ENCODE measurements at places on chromosomes 12 and 14.

DNA sequence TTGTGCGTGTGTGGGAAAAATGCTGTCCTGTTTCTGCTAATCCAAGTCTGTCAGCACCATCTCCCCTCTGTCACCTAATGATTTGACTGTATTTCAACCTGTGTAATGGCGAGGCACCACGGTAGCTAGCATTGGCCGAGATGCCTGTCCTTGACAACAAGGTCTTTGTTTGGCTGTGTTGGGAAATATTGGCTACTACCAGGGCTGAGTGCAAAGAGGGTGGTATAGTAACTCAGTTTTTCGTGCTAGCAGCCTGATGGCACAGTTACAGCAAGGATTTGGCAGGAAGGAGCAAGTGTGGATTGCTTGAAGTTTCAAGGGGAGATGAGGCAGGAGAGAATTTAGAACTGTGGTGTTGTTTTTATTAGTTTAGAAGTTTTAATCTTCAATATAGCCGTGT lies 440.3 kb upstream of the RGS6 start:
- peak; percentile 41 for DNase-seq

GRCh38 chr12:119229205-119229604 lies 50.5 kb downstream of the HSPB8 start:
- no peak for DNase-seq

DNA sequence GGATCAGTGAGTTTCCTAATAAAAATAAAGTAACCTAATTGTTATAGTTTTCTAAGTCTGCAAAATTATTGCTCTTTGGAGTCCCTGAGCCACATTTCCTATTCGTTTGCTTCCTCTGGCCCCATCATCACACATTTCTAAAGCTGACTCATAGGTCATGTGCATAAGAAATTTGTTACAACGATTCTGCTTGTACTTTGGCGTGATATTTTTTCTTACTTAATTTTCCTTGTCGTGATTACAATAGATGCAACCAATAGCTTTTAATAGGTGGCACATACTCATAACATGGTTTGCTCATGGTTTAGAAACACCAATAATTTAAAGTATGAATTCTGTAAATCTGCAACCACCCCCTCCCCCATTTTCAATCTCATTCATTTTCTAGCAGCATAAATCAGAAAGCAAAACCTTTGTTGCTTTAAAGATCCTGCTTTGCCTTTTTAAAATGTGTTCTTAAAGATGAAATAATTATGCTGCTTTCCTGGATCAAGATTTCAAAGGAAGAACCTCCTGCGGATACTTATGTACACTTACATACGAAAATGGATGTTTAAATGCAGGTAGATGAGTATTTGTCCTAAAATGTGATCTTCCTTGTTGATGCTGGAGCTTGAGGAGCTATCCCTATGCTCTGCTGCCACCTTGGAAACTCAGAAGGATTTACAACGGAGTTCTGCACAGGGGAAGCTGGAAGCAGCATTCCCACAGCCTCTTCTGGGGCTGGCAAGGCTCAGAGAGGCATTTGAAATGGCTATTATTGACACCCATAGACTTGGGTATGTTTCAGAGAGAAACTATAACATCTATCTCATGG lies 1.7 kb upstream of the FLRT2 start:
- DNase-seq = peak; percentile 92

GRCh38 chr14:100369019-100369418 lies 45.9 kb downstream of the SLC25A47 start:
- no peak for DNase-seq

DNA sequence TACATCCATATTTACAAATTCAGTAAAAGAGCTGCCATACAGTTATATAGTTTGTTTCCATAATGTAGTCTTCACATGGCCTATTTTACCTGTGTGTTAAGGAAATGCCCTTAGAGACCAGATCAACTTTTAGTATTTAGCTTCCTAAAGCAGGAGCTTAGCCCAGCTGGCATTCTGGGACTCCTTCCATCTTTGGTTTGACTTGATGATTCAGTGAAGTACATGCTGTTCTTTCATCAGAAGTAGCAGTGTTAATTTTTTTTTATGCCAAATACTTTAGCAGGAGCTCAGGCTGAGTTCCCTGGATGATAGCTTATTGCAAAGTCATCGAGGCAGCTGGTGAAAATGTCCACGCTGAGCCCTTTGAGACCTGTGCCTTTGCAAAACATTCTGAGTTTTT lies 101.0 kb downstream of the FOXG1 start:
- DNase-seq = peak; percentile 37

DNA sequence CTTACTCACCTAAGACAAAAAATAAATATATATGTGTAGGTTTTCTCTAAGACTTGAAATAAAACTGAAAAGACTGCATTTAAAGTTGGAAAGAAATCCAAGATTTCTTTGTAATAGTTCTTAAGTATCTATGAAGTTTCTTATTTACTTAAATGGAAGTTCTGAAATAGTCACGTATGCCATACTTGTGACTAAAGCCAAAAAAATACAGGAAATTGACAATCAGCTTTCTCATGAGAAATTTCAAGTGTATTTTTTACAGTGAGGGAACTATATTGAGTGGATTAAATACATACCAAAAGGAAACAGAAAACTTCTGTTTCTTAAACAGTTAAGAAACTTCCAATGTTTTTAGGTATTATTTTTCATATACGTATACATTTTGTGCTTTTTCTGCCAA lies 188.1 kb downstream of the DPY19L2 start:
- no peak for DNase-seq

DNA sequence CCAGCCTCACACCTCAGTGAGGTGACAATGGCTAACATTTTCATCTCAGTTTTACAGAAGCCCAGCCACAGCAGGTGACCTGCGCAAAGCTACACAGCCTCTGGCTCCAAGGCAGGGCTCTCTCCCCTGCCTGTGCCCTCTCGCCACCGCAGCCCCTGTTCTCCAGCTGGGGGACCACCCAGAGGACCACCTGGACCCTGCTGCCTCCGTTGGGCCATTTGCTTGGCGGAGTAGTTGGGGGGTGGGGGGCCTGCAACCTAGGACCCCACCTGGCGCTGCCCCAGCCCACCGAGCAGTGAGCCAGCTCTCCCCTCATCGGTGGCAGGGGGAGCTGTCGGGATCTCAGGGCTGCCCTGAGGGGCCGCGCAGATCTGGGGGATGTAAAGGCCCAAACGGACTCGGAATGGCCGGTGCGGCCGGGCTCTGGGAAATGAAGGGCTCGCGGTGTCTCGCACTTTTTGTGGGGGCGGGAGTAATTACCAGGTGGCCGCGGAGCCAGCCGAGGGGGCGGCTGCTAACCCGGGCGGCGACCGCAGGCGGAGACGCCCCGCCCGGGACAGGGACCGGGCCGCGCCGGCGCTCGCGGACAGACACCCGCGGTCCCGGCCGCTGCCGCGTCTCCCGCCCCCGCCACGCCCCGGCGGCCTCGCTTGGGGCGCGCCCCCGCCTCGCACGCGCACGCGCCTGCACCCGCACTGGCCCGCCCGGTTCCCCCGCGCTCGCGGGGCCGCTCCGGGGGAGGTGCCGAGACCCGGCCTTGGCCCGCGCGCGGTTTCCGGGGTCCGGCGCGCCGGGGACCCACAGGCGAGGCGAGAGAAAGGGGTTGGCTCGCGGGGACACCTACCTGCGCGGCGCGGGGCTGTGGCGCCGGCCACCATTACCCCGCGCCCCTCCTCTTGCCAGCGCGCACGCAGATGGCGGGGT lies 8.6 kb upstream of the GPR68 start:
- DNase-seq = no peak

DNA sequence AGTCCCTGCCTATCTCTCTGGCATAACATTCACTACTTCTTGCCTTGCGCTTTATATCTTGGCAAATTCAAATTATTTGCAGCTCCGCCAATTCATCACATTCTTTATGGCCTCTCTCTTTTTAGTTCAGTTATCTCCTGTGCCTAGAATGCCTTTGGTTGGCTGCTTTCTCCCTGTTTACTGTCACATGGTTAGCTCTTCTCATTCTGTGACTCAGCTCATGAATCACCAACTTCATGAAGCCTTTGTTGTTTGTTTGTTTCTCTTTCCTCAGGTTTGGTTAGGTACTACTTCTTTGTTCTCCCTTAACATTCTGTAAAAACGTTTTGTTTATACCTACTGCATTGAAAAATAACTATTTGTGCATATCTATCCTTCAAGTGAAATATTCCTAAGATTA lies 376.5 kb upstream of the GARIN6 start:
- no peak for DNase-seq

DNA sequence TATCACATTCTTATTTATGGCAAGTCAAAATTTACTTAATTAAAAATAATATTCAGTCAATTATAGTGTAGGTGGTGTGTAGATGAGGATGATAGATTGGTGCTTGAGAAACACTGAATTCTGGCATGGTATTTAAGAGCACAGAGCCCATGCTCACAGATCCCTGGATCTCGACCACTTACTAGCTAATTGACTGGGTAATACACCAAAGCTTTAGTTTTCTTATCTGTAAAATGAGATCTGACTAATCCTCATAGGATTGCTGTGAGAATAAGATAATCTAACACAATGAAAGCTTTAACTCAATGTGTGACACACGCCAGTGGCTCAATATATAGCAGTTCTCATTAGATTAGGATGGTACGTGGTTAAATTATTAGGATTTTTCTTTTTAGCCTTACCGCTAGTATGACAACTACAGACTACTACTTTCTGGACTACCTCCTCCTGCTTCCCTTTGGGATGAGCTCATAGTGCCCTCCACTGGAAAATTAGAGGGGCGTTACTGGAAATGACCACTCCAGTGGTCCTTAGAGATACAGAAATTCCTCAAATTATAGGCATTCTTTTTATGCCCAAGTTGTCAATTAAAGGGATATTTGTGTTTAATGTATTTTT lies 482.8 kb upstream of the TBX3 start:
- peak; percentile 68 for DNase-seq

DNA sequence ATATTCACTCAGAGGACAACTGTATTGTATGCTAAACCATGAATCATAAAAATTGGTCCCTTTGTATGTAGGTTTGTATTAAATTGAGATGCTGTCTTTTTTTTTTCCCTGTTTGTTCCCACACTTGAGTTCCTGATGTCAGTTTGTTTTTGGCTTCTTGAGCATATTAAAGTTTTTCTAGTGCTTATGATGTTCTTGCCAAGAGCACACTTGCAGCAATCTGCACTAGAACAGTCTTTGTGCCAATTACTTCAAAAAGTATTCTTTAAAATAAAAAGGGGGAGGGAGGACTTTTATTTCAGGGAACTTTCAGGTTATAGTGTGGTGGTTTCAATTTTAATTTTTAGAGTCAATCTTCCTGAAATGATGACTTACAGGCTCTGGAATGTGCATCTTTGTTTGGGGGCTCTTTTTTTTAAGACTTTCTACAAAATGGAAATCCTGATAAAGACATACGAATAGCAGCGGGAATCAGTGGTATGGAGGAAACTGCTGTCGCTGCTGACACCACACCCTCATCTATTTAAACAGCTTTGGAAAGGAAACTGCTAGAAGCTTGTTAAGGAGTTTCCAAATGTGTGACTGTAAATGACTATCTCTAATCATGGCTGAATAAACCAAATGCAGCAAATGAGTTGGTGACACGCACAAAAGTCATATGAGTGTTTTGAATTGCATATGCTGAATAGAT lies 188.6 kb downstream of the EGLN3 start:
- DNase-seq = no peak

GRCh38 chr12:32229971-32230612 lies 123.4 kb downstream of the BICD1 start:
- DNase-seq = no peak

GRCh38 chr12:130571089-130571488 lies 145.0 kb downstream of the RIMBP2 start:
- no peak for DNase-seq

DNA sequence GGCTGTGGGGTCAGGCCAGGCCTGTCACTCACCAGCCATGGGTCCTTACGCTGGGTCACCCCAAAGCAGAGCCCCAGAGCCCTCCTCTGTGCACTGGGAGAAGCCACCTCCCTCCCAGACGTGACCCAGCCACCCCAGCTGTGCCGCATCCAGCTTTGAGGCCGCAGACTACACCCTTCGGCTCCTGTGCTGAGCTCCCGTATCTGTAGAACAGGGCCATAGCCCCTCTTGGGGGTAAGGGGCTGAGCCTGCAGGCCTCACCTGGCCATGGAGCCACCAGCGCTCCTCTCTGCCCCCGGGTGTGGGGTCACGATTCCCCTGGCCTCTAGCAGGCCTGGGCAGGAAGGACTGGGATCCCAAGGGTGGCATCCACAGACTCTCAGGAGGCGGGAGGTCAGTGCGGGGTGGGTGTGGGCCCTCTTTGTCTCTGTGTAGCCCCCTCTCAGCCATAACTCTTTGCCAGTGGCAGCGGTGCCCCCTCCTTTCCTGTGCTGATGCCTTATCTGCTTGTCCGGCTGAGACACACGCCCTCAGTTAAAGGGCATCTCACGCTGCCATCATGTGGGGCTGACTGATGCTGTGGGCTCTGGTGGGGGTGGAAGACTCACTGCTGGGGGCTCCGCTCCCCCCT lies 16.3 kb downstream of the ASPG start:
- DNase-seq = no peak

- DNase-seq = peak; percentile 67
These were observed 47.8 kb upstream of the EML1 start for GRCh38 chr14:99745307-99745951.

DNA sequence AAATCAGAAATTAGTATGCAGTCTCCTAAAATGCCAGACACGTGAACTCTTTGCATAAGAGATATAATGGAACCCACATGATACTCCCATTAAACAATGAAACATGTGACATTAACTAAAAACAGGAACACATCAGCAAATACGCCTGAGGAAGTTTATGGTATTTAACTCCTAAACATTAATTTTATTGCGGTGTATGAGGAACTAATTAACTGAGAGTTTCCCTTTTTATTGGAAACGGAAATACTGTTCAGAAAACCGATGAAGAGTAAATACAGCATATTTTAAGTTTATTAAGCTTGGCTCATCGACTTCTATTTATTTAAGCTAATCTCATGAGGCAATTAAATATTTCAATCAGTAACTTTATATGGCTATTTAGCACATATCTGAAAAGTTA lies 290.3 kb downstream of the SOX5 start:
- no peak for DNase-seq

DNA sequence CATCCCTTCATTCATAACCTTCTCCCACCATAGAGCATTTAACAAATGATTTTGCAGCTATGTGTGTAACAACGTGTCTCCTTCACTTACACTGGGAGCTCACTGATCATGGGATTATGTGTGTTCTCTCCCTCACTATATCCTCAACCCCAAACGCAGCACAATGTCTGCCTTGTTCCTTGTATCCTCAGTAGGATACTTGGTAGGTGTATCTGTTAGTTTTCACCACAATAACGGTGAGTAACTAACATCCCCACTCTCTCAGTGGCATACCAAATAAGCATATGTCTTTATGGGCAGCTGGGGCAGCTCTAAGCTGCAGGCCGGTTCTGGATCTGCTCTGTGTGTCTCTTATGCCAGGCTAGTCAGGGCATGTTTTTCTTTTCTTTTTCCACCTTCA lies 166.7 kb upstream of the PWP1 start:
- no peak for DNase-seq

DNA sequence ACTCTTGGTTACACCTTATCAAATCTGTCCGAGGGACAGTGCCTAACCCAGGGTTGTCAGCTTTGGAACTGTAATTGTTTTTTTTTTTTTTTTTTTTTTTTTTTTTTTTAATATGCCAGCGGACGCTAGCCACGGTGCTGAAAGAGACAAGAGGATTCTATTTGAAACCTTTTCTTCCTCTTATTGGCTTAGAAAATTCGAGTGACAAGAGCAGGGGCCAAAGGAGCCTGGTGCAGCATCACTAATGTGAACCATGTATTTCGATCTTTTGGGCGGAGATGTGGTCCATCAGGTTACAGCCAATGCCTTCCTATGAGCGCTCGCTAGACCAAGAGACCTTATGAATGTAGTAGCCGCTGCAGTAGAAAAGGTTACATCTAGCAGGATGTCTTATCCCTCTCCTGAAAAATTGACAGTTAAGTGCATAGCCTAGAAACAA lies 922 bp downstream of the PTPRR start:
- DNase-seq = no peak

Data from amniotic epithelial cell (primary cell).